ENCODE measurements at places on chromosomes 3 and 15.

- DNase-seq, result no peak
Observed at GRCh38 chr3:36774052-36774451, 9.7 kb upstream of the DCLK3 start.

DNA sequence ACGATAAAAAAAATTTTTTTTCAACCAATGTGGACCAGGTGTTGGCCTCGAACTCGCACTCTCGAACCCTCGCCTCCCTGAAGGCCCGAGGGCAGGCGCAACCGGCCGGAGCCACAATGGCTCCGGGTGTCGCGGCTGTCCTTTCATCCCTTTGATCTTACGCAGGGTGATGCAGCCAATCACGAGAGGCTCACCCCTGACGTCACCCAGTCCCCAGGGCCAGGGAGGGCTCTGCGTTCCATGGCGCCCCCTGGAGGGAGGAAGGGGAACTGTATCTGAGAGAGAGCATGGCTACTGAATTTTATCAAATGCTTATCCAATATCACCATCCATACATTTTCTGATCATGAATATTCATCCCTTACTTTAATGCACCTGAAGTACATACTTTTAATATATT is 15.4 kb upstream of the GMNC start:
- DNase-seq, result no peak

GRCh38 chr15:42088801-42089640 is 5.3 kb downstream of the PLA2G4D start:
- DNase-seq, result no peak

DNA sequence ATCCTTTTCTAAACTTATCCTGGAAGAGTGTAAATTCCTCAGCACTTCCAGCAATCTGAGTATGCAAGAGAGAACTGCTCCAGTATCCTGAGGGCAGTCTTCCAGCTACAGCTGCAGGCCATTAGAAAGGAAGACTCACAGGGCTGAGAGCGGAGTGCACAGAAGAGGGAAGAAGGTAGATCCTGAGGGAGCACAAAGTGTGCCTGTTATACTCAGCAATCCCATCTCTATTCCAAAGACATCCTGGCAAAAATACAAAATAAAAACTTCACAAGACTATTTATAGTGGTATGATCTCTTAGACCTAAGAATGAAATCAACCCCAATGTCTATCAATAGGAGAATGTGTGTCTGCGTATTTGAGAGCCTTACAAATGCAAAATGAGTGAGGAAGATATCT is 292.0 kb downstream of the ZIC1 start:
- no peak for DNase-seq

DNA sequence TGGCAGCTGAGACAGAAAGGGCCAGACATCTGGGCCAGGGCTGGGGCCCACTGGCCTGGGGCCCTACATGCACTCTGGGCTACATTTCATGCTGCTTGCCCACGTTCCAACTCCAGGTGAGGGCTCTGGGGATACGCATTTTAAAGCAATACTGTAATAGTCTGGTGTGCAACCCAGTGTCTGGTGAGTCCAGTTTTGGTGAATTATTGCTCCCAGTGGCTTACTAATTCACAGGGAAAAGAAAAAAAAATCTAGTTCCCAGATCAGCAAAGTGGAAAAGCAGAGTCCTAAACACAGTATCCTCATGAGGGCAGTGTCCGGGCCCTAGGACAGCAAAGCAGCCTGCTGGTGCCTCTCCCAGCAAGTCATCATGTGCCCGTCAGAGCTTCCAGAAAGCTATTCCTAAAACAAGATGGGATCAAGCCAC is 82.4 kb downstream of the CCNL1 start:
- no peak for DNase-seq

DNA sequence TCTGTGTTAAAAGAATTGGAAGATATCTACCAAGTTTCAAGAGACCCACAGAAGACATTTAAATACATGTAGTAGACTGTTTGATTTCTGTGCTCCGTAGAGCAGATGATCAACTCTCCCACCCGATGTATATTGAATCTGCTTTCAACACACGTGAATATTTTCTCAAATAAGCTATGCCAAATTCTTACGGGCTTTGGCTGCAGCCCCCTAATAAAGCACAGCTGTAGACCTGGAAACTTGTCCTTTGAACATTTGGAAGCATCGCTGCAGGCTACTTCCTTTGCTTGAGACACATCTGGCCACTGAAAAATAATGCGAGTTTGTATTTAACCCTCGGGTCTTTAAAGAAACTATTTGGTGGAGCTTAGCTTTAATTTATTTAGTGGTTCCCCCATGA is 98.3 kb upstream of the SELENOK start:
- no peak for DNase-seq

- DNase-seq, result no peak
Observed at GRCh38 chr3:135440746-135441145, 524.8 kb upstream of the PPP2R3A start.

- no peak for DNase-seq
Observed at GRCh38 chr3:183777016-183777618, 48.3 kb downstream of the MAP6D1 start.

DNA sequence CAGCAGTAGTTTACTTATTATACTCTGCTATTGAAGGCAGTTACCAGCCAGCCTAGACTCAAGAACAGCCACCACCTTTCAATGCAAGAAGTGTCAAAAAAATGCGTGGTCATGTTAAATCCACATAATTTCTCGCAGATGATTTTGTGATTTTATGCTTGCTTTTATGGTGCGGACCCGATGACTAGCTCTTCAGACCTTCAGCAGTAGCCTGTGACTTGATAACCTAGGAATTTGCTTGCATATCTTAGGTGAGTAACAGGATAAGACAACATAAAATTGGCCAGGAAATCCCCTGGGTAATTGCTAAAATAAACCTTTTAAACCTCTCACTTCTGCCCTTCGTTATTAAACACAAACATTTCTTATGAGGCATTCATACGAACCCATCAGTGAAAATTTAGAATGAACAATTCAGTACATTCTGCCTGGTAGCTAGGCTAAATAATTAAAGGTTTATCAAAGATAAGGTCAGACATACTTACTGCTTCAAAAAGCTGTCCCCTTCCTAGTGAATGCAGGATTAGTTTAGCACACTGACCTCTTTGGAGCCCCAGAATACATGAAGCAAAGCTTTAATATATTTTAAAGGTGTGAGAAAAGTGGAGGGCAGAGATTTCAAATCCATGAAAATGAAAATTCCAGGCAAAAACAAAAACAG is 798.8 kb downstream of the OTOL1 start:
- DNase-seq, result no peak

DNA sequence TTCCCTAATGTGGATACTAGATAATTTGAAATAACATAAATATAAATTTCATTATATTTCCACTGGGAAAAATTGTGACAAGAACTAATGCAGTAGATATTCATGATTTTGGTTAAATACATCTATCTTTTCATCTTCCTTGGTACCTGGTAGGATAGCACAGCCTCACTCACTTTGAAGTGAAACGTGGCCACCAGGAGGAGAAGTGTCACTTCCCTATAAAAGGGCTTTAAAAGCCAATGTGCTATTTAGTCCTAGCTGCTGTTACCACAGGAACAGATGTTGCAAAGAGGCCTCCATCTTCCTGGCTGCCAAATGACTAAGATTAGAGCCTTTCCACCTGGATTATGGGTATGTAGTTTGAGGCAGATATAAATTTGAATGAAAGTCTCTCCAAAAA is 140.0 kb downstream of the PLOD2 start:
- no peak for DNase-seq

GRCh38 chr15:83300826-83301225 is 16.4 kb upstream of the BNC1 start:
- DNase-seq, result no peak

All from G401 (cell line).